SK-N-SH (cell line): ENCODE measurements at places on chromosomes 4 and X.

GRCh38 chr4:30518211-30518610 is 202.0 kb upstream of the PCDH7 start:
- no peaks in the 10 kb centered on the region for H3K36me3 ChIP-seq
- H3K4me1 ChIP-seq, result no peaks in the 10 kb centered on the region
- H3K4me3 ChIP-seq, result no peak overlapping the region
- H3K27me3 ChIP-seq, result no peaks in the 10 kb centered on the region
- H3K27ac ChIP-seq, result no peak overlapping the region

GRCh38 chr4:93649828-93650227 is 178.7 kb upstream of the ATOH1 start:
- H3K4me1 ChIP-seq, result no peaks in the 10 kb centered on the region
- no peaks in the 10 kb centered on the region for H3K27me3 ChIP-seq
- H3K4me3 ChIP-seq, result no peak overlapping the region

GRCh38 chr4:4986841-4987240 is 32.4 kb downstream of the CYTL1 start:
- no peaks in the 10 kb centered on the region for H3K36me3 ChIP-seq
- DNase-seq, result no peak
- no peak overlapping the region for H3K4me3 ChIP-seq
- H3K27ac ChIP-seq, result no peak overlapping the region

DNA sequence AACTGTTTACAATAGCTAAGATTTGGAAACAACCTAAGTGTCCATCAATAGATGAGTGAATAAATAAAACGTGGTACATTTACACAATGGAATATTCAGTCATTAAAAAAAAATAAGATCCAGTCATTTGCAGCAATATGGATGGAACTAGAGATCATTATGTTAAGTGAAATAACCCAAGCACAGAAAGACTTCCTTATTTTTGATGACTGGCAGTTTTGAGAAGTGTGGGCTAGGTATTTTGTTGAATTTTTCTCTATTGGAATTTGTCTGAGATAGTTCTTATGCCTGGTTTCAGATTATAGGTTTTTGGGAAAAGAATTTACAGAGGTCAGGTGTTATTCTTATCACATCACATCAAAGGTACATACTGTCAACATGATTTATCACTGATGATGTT is 293.8 kb upstream of the ARSJ start:
- no peak for DNase-seq
- no peak overlapping the region for H3K4me3 ChIP-seq
- no peak overlapping the region for H3K27ac ChIP-seq
- no peaks in the 10 kb centered on the region for H3K27me3 ChIP-seq
- no peaks in the 10 kb centered on the region; the same call in 1 of the 2 replicates for H3K4me1 ChIP-seq

DNA sequence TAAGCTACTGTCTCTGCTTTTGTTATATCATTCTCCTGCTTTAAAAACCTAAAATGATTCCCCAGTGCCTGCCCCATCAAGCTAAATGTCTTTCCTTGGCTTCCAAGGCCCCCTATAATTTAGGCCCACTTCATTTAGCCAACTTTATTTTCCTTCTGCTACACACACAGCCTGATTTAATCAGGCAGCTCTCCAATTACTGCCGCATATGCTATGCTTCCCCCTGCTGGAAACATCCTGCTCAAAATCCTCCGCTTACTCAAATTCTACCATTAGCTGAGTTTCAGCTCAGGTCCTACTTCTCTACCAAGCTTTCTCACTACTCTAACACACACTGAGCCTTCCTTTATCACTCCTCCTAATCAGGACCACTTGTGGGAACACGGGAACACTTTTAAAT is 17.0 kb downstream of the LAMP2 start:
- H3K27ac ChIP-seq, result no peak overlapping the region
- peak; percentile 50 for DNase-seq
- no peak overlapping the region for H3K4me3 ChIP-seq
- H3K36me3 ChIP-seq, result peaks cover 35% of the 10 kb centered on the region

DNA sequence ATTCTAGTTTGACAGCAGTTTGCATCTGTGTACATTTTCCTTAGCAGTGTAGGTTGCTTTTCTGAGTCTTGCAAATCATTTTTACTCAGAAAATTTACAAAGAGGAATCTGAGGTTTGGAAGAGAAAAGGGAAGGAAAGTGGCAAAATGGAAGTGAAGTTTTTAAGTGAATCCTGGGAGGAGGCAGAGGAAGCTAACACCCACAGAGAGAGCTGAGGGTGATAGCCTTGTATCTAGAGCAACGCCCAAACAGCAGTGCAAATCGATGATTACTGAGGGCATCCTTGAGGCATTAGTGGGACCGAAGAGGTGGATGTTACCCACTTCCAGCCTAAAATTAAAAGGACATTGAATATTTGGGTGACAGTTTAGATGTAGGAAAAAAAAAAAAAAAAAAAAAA is 31.8 kb downstream of the KLF3 start:
- no peak overlapping the region for H3K4me3 ChIP-seq
- H3K4me1 ChIP-seq, result peaks cover 8% of the 10 kb centered on the region
- no peaks in the 10 kb centered on the region for H3K27me3 ChIP-seq

DNA sequence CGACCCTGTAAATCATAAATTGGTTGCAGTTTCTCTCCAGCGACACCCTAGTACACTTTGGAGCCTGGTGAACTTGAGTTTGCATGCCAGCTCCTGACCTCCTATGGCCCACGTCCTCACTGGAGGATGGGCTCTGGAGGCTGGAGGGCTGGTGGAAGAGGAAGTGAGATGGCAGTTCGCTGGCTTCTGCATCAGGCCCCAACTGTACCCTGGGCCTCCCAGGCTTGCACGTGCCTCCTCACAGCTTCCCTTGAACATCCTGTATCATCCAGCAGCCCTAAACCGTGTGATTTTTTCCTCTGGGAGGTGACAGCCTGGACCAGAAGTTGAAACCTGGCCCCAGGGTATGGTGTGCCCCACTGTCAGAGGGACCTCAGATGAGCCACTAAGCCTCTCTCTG is 78.5 kb downstream of the HTRA3 start:
- no peak for DNase-seq
- H3K4me3 ChIP-seq, result no peak overlapping the region
- no peaks in the 10 kb centered on the region for H3K36me3 ChIP-seq
- H3K27me3 ChIP-seq, result no peaks in the 10 kb centered on the region
